Pulmonary artery endothelial cell (primary cell): ENCODE measurements at places on chromosomes 12 and 14.

DNA sequence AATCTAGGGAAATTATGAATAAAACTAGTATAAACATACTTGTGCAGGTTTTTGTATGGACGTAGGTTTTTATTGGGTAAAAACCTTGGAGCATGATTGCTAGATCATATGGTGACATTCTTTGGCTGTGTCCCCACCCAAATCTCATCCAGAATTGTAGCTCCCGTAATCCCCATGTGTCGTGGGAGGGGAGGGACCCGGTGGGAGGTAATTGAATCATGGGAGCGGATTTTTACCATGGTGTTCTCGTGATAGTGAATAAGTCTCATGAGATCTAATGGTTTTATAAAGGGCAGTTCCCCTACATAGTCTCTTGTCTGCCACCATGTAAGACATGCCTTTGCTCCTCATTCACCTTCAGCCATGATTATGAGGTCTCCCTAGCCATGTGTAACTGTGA is 120.9 kb downstream of the FOXA1 start:
- DNase-seq = no peak

DNA sequence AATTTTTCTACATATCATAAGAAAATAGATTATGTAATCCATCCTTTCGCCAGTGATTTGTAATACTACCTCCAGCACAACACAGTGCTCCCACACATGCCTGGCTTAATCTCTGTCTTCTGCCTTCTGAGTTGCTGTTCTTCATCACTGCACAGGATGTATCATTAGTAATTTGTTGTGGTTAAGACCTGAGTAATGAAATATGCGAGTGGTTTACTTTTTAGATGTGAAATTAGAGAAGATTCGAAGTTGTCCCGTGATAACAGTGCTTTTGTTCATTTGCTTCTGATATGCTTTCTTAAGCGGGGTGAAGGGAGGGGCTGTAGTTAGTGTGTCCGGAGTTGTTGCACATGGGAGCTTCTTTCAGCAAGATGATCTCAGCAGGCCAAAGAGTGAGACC is 18.1 kb downstream of the KRT85 start:
- no peak for DNase-seq

- no peak for DNase-seq
Measured at GRCh38 chr14:97056086-97056485, 258.9 kb downstream of the VRK1 start.

DNA sequence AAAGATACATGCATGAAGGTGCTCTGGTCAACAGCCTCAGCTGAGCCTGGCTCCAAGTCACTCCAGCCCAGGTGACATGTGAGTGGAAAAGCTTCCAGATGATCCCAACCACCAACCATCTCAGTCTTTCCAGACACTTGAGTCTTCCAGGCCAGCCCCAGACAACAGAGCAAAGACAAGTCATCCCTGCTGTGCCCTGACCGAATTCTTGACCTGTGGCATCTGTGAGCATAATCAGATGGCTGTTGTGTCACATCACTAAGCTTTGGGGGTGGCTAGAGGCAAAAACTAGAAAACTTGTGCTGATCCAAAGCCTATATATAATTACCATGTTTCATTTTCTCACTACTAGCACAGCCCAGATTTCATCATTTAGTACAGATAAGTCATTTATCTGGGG is 50.8 kb upstream of the ISM2 start:
- DNase-seq = no peak
